ENCODE measurements at places on chromosomes 12 and 14. TPM values are rescaled to one million over a fixed set of nuclear protein-coding genes. Genes with fewer than 3 reads are reported as not detected.

DNA sequence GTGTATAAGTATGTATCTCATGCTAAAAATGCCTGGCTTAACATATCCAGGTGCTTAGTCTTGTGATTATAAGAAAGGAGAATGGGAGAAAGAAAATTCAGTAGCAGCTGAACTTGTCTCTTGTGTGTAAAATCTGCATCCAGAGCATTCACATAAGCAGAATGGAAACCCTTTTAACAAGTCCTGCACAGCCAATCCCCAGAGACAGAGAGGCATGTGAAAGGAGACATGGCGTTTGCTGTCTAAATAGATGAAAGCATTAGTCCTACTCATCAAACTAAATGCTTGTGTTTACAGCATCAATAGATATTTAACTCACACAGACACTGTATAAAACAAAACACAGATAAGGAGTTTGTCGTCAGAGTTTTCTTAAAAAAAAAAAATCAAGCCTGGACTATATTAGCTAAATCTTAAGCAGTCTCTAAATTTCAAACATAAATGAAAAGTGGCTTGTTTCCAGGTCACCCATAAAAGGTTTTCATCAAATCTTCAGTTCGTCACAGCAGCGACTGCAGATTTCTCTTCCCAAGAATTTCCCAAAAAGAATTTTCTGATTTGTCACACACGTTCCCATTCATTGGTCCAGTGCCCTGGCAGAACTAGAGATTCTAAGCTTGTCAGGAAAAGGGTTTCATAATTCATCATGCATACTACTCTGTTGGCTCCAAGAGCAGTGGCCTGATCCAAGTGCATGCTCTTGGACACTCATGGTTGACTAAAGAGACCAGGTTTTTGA is 249.2 kb downstream of the BTG1 start:
- H3K36me3 ChIP-seq = no peaks in the 10 kb centered on the region
- no peaks in the 10 kb centered on the region for H3K4me1 ChIP-seq
- H3K27me3 ChIP-seq = no peaks in the 10 kb centered on the region

DNA sequence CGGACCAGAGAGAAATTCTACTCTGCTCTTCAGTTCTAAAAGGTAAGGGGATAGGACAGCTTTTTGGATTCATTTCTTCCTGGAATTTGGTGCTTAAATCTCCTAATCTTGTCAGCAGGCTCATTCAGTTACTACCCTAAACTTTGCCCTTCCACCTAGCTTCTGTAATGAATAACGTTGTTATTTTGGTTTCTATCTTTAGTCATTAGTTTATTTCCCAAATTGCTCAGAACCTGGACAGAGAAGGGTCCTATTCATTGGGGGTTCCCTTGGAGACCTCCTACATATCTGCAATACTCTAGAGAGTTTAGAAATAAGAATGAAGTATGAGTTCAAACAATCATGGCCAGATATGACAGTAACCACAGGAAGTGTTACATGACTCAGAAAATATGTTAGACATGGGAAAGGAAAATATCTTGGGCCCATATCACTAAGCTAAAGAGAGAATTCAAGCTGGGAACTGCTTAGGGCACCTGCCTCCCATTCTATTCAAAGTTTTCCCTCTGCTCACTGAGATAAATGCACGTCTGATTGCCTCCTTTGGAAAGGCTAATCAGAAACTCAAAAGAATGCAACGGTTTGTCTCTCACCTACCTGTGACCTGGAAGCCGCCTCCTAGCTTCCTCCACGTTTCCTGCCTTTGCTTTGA is 87.9 kb downstream of the GAS2L3 start:
- H3K27me3 ChIP-seq = no peaks in the 10 kb centered on the region
- H3K4me3 ChIP-seq = no peak overlapping the region
- H3K4me1 ChIP-seq = no peaks in the 10 kb centered on the region
- H3K36me3 ChIP-seq = no peaks in the 10 kb centered on the region

DNA sequence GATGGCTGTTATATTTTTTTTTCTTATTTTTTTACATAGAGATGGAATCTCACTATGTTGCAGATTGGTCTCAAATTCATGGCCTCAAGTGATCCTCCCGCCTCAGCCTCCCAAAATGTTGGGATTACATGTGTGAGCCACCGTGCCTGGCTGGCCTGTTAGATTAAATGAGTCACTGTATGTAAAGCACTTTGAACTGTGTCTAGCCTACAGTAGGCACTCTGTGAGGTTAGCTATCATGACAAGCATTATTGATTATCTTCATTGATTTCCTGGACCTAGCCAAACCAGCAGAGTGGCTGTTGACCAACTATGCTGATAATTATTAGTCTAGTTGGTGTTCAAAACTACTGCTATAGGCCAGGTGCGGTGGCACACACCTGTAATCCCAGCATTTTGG is 42.6 kb downstream of the ARF6 start:
- DNase-seq = no peak
- H3K27me3 ChIP-seq = no peaks in the 10 kb centered on the region

- peaks cover 3% of the 10 kb centered on the region for H3K4me1 ChIP-seq
- no peaks in the 10 kb centered on the region for H3K36me3 ChIP-seq
- H3K27me3 ChIP-seq = no peaks in the 10 kb centered on the region
- no peak overlapping the region for H3K27ac ChIP-seq
Observed at GRCh38 chr14:54803396-54803795, 99.2 kb downstream of the GCH1 start.

DNA sequence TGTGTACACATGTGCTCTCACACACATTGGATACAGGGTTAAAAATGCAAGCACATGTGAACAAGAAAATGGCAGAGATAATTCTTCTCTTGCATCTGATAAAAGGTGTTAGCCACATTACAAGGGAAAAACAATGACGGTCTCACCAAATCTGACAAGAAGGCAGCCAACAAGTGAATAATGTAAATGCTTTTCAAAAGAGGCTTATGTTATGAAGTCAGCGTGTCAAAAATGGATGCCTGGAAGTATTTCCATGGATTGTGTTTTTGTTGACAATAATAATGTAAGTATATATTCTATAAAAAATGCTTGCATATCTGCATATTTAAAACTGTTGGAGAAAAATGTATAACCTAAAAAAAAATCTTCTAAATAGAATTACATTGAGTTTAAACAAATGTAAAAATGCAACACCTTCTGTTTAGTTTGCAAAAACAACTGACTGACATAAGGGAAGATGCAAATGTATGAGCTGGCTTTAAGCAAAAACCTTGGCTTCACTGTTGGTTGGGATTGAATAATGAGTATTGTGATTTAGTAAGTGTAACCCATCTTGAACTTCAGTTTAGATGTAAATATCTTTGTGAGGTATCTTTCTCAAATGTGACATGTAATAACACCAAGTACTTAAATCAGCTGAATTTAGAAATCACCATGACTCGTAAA is 424.9 kb downstream of the PDZRN4 start:
- H3K4me1 ChIP-seq = no peaks in the 10 kb centered on the region
- no peak overlapping the region for H3K27ac ChIP-seq
- no peak for DNase-seq
- no peaks in the 10 kb centered on the region for H3K27me3 ChIP-seq
- no peaks in the 10 kb centered on the region for H3K36me3 ChIP-seq

DNA sequence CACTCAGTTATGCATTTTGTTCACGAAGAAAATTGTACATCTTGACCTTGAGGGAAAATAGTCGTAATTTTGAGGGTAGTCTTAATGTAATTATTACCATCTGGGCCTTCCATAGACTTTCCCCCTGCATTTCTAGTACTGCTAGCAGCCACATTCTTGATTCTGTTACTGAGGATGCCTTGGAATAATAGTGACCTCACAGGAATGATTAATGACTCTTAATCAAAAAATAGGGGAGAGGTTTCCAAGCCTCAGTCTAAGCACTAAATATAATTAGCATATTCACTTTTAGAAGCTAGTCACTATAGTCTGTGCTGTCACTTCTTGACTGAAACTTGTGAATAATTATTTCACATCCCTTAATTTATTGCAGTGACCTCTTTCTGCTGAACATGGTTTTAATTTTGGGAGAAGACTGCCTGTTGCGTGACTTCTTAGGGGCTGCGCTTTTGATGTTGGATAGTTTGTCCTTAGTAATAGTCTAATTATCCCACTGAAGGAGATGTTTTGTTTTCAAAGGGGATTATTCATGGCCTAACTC is 400.5 kb downstream of the ADAMTS20 start:
- no peak overlapping the region for H3K4me3 ChIP-seq
- H3K4me1 ChIP-seq = no peaks in the 10 kb centered on the region
- H3K27ac ChIP-seq = no peak overlapping the region
- DNase-seq = no peak
- H3K36me3 ChIP-seq = no peaks in the 10 kb centered on the region

- H3K4me1 ChIP-seq = no peaks in the 10 kb centered on the region
- H3K27me3 ChIP-seq = no peaks in the 10 kb centered on the region
- no peak for DNase-seq
- H3K4me3 ChIP-seq = no peak overlapping the region
- H3K27ac ChIP-seq = no peak overlapping the region
Observed at GRCh38 chr12:114852976-114853529, 169.1 kb upstream of the TBX3 start.

DNA sequence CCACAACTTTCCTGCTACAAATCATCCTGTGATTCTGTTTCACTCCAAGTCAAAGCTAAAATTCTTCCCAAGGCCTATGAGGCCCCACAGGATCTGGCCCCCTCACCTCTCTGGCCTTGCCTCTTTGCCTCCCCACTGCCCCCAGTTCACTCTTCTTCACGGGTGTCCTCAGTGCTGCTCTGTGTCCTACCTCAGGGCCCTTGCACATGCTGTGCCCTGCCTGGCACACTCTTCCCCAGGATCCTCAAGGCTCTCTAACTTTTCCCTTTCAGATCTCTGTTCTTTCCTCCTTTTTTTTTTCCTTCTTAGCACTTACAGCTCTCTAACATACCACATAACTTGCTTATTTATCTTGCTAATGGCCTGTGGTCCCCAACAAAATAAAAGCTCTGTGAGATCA is 29.2 kb downstream of the RASAL1 start:
- no peak for DNase-seq
- no peaks in the 10 kb centered on the region for H3K36me3 ChIP-seq
- H3K27ac ChIP-seq = no peak overlapping the region
- no peaks in the 10 kb centered on the region for H3K4me1 ChIP-seq

- H3K4me1 ChIP-seq = no peaks in the 10 kb centered on the region
- H3K27me3 ChIP-seq = no peaks in the 10 kb centered on the region
- no peak overlapping the region for H3K27ac ChIP-seq
- no peaks in the 10 kb centered on the region for H3K36me3 ChIP-seq
- H3K4me3 ChIP-seq = no peak overlapping the region
- no peak for DNase-seq
Observed at GRCh38 chr12:79288911-79289310, 401.9 kb downstream of the PAWR start.

- no peak overlapping the region for H3K27ac ChIP-seq
- H3K4me3 ChIP-seq = no peak overlapping the region
- H3K27me3 ChIP-seq = no peaks in the 10 kb centered on the region
- no peak for DNase-seq
- no peaks in the 10 kb centered on the region for H3K36me3 ChIP-seq
Observed at GRCh38 chr12:10554228-10554755, 48.6 kb downstream of the EIF2S3B start.

DNA sequence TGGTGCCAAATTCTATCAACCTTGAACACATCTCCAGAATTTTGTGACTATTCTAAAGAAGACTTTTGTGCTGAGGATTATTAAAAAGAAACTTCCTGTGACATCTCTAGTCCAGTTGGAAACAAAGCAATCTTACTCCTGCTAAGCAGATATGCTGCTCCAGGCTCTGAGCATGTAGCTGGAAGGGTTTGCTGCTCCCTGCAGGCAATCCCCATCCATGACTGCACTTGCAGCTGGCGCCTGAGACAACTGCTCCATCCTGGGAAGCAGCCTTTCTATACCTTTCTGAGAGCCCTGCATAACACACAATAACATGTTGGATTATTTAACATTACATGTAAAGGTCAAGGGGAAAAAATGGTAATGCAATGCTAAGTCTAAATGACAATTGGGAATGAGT is 105.1 kb downstream of the NDUFA12 start:
- H3K36me3 ChIP-seq = no peaks in the 10 kb centered on the region
- DNase-seq = no peak
- H3K27ac ChIP-seq = no peak overlapping the region
- H3K4me3 ChIP-seq = no peak overlapping the region
- no peaks in the 10 kb centered on the region for H3K27me3 ChIP-seq
- H3K4me1 ChIP-seq = no peaks in the 10 kb centered on the region

- H3K27ac ChIP-seq = no peak overlapping the region
- no peaks in the 10 kb centered on the region for H3K36me3 ChIP-seq
- H3K4me1 ChIP-seq = no peaks in the 10 kb centered on the region
- H3K27me3 ChIP-seq = no peaks in the 10 kb centered on the region
- H3K4me3 ChIP-seq = no peak overlapping the region
Observed at GRCh38 chr12:126554625-126555024, 1489.4 kb downstream of the AACS start.

GRCh38 chr12:126982707-126983106 is 1284.3 kb upstream of the TMEM132C start:
- no peak overlapping the region for H3K27ac ChIP-seq
- no peak overlapping the region for H3K4me3 ChIP-seq
- no peaks in the 10 kb centered on the region for H3K27me3 ChIP-seq
- no peaks in the 10 kb centered on the region for H3K4me1 ChIP-seq
- H3K36me3 ChIP-seq = no peaks in the 10 kb centered on the region

GRCh38 chr14:102910442-102910841 is 12.0 kb upstream of the AMN start:
- no peak for DNase-seq
- H3K27me3 ChIP-seq = no peaks in the 10 kb centered on the region
- H3K27ac ChIP-seq = no peak overlapping the region
- H3K36me3 ChIP-seq = peaks cover 11% of the 10 kb centered on the region
- no peaks in the 10 kb centered on the region for H3K4me1 ChIP-seq

DNA sequence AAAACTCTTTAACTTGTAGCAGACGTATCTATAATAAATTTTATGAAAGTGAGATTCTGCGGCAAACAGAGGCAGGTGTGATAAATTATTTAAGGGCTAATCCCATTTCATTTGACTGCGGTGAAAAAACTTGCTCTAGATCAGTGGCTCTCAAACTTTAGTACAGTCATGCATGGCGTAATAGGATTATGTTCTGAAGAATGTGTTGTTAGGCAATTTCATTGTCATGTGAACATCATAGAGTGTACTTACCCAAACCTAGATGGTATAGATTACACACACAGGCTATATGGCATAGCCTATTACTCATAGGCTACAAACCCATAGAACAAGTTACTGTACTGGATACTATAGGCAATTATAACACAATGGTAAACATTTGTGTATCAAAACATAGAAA is 83.7 kb downstream of the HEATR5A start:
- no peaks in the 10 kb centered on the region for H3K27me3 ChIP-seq
- no peak overlapping the region for H3K27ac ChIP-seq
- H3K4me3 ChIP-seq = no peak overlapping the region
- DNase-seq = no peak
- peaks cover 12% of the 10 kb centered on the region for H3K36me3 ChIP-seq
- H3K4me1 ChIP-seq = no peaks in the 10 kb centered on the region

- DNase-seq = no peak
- H3K4me1 ChIP-seq = no peaks in the 10 kb centered on the region
- no peaks in the 10 kb centered on the region for H3K36me3 ChIP-seq
- H3K27me3 ChIP-seq = no peaks in the 10 kb centered on the region
- H3K27ac ChIP-seq = no peak overlapping the region
Observed at GRCh38 chr12:70068743-70069142, 174.5 kb upstream of the CNOT2 start.

The RNU4-1 gene
- total RNA-seq = not detected

The PRB2 gene
- total RNA-seq = not detected

The GNG2 gene
- total RNA-seq = 11.4 TPM

The HOMEZ gene
- 7.3 TPM for total RNA-seq

The CD27 gene
- total RNA-seq = not detected
